ENCODE measurements at places on chromosomes 3 and 15.

DNA sequence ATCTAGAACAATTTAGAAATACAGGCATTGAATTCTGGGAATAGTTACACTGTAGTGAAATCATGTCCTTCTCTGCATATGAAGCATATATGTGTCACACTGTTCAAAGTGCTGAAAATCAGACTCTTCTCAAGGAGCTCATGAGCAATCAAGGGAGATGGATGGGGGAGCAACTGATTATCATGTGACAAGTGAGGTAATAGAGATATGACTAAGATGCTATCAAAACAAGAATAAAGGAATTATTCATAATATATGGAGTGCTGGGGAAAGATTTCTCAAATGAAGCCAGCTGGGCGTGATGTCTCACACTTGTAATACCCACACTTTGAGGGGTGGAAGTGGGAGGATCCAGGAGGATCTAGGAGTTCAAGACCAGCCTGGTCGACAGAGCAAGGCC is 74.9 kb upstream of the CHRNB4 start:
- DNase-seq: no peak

DNA sequence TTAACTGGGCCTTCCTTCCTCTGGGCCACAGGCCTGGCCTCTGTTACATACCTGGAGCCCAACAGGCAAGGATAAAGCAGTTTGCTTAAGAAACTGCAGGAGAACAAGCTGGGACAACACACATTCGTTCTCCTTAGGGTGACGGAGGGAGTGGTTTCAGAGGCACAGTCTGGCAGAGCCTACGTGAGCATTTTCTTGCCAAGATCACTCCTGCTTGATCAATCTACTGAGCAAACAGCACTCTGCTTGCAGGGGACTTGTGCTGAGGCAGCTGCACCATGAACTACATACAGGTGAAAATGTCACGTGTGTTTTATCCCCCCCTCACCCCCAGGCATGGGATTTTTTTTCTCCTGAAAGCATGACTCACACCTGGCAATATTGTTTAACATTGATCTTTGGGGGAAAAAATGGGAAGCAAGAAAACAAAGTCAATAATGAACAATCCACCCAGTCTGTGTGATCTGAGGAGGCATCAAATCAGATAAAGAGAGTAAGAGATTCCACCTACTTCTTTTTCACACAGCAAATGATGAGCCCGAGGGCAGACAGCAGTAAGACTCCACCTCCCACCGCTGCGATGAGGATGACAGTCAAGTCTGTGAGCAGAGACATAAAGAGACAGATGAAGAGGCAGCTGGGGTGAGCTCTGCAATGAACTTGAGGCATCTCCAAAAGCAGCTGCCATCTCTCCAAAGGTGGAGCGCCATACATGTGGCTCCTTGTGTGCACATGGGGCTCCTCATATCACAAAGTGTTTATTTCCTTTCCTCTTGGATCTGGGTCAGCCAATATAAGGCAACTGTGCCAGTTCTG is 57.4 kb downstream of the CDCP1 start:
- no peak for DNase-seq

DNA sequence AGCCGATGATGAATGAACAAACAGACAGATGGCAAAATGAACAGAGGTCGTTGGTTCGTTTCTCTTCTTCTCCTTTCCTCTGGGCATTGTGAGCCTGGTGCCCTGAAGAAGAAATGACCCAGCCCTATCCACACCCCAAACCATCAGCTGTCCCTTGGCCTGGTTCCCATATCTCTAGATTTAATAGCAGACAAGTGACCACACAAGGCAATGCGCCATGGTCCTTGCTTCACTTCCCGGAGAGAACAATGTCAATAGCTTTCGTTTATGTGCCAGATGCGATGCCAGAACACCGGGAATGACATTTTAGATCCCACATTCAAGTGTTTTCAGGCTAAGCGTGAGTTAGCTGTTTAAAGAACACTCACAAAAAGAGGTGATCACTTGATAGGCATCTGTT is 17.7 kb downstream of the POC1A start:
- no peak for DNase-seq

DNA sequence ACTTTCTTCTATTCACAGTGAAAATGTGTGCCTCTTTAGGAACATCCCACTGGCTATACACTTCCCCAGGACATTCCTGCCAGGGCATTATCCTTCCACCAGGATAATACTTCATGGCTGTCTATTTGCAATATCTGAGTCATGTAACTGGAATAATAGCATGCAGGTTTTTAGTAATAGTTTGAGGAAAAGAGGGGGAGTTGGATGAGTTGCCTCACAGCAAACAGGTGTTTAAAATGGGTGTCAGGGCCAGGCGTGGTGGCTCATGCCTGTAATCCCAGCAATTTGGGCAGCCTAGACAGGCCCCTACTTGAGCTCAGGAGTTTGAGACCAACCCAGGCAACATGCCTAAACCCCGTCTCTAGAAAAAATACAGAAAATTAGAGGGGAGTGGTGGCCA is 585.9 kb downstream of the DIPK2A start:
- no peak for DNase-seq

DNA sequence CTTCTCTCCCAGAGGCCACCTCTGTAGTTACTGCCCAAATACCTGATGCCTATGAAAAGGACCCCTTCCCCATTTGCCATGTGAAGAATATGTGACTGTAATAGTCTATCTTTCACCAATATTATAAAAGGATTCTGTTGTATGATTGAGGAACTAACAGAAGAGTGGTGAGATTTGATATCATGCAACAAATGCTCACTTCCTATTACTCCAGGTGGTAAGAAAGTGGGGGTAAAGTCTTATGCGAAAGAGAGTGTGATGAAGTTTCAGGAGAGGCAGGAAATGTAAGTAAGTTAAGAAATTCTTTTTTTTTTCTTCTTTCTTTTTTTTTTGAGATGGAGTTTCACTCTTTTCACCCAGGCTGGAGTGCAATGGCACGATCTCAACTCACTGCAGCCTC is 24.4 kb upstream of the RAP2B start:
- no peak for DNase-seq

DNA sequence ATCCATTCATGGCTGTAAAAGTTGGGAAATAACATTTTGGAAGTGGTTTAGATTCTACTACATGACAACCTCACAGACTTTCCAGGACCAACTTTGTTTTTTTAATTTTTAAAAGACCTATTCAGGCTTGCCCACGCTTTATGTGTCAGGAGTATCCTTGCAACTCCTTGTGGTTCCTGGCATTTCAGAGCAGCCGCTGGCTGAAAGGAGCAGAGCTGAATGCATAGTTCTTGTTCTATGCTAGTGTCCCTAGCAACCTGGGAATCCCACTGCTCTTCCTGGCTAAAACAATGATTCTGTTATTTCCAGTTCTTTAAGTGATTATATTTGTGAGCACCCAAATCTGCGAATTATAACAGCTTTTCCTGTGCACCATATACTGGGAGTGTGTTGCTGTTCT is 34.9 kb downstream of the CP start:
- no peak for DNase-seq

GRCh38 chr3:43784640-43785011 is 93.9 kb downstream of the ABHD5 start:
- DNase-seq: no peak

GRCh38 chr3:136778865-136779264 is 26.7 kb upstream of the STAG1 start:
- no peak for DNase-seq

DNA sequence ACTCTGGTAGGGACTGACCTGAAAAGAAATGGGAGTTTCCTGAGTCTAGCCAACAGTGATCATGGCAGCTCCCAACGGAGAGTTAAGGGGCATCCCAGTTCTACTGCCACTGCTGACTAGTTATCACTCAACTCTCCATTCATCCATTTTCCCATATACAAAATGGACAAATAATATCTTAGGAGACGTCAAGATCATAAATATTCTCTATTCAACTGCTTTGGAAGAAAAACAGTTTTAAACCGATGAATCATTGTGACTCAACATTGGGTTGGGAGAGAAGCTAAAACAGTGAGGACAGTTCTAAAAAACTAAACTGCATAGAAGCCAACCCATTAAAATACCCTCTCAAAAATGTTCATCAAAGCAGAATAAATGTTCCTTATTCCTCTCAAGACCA is 57.6 kb upstream of the CHRM5 start:
- no peak for DNase-seq

GRCh38 chr3:110644203-110644602 is 427.4 kb upstream of the NECTIN3 start:
- no peak for DNase-seq

DNA sequence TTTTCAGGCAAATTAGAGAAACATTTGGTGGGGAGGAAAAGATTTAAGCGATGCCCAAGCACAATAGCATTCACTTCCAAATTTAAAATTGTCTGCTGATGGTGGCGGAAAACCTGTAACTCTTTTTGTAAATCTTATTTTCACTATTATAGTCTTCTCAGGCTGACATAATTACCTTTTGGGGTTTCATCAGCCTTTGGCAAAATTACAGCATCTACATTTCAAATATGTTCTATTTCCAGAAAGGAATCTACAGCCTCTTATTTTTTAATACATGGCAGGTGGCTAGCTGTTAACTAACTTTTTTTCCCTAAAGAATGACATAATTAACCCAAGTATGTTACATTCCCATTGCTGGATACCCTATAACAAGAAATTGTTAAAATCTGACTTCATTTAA is 391.5 kb upstream of the CCDC54 start:
- DNase-seq: no peak

DNA sequence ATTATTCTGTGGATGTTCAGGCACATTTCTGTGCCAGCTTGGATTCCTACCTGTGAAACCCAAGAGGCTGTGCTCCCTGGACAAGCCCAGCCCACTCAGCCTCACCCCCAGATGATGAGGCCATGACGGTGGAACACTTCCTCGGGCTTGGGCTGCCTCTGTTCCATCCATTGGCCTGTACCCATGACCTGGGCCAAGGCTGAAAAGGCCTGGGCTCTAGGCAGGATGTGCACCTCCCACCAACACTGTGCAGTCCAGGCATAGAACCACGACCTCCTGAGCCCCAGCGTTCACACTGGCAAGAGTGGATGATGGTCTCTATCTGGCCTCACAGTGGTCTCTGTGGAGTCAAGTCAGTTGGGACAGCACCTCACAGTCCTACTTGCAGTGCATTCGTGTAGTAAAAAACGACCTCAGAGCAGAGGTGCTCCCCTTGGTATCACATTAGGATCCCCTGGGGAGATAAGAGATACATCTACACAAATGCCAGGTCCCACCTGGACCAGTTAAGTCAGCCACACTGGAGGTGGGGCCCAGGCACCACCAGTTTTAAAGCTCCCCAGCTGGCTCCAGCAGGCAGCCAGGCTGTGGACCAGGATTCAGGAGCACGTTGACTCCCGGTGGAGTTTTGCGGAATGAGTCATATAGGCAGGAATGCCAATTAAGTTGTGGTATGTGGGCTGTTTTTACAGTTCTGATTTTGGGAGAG is 39.0 kb upstream of the IGF1R start:
- peak; percentile 28 for DNase-seq

- DNase-seq: peak; percentile 76
Observed at GRCh38 chr15:40906991-40907802, 12.9 kb downstream of the VPS18 start.

DNA sequence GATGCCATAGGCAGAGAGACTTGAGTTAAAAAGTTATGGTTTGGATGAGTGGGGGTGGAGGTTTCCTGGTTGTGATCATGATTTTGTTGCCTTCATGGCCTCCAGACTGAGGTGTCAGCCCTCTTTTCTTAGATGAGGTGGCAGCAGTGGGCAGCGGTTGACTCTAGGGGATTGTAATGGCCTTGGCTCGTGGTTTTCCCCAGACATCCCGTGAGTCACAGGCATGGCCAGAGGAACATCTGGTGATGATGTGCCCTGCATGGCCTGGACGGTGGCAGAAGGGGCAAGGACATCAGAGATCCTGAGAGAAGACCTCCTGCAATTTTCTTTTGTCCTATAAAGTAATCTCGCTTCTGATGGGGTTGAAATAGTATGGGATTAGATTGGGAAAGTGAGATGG is 12.4 kb downstream of the RETNLB start:
- no peak for DNase-seq

DNA sequence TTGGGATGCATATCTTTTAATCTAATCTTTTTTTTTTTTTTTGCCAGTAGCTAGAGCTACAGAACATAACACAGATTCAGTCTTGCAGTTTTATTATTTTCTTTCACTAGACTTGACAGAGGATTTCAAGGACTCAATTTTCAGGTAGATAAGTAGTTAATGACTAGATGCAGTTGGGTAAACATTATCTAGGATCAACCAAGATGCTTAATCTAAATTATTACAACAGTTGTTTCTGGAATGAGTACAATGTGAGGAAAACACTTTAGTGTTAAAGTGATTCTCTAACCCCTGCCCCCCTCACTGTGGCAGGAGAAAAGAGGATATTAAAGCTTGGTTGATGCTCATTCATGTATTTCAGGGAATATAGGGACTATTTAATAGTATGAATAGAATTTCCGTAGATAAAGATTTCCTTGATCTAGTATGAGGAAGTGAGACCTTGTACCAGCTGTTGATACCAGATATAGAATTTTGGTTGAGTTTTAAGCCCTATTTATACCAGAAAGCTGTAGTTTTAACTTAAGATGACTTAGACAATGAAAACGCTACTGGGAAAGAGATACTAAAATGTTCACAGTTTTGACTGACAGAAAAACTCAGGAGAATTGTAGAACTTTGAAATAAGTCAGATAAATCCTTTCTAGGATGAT is 389.0 kb upstream of the C2CD4B start:
- DNase-seq: no peak

DNA sequence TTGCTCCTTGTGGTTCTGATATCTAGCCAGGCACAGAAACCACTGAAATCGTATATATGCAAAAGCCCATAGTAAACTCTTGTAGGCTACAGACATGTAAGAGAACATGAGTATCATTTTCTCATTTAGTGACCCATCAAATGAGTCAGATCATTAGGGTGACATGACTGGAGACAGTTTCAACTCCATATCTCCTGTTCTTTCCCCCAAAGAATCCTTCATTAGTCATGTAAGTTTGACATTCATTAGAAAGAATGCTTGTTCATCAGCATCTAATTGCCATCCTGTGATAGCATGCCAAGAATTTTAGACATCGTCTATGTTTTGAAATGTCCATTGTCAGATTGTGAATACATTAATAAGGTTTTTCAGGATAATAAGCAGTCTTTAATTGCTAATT is 264.9 kb upstream of the TPM1 start:
- no peak for DNase-seq

- no peak for DNase-seq
Observed at GRCh38 chr15:58519516-58519915, 87.7 kb downstream of the LIPC start.
